ENCODE measurements at places on chromosomes 1 and 21. TPM values are rescaled to one million over a fixed set of nuclear protein-coding genes. Genes with fewer than 3 reads are reported as not detected.

The KCNQ4 gene
- total RNA-seq: not detected

The HMCN1 gene
- total RNA-seq: 5.5 TPM

The FAM131C gene
- total RNA-seq: not detected

The CFAP107 gene
- total RNA-seq: not detected

The CCDC30 gene
- total RNA-seq: 0.15 TPM

The CLCA4 gene
- not detected for total RNA-seq

The SPRR4 gene
- not detected for total RNA-seq

The PODN gene
- total RNA-seq: not detected

The KIF26B gene
- 1.1 TPM for total RNA-seq

The SLC5A3 gene
- total RNA-seq: 11.3 TPM

The KRTAP12-2 gene
- not detected for total RNA-seq

The S100A5 gene
- not detected for total RNA-seq

The HCRTR1 gene
- not detected for total RNA-seq

The ZNF678 gene
- 4.6 TPM for total RNA-seq

The DNAI4 gene
- 15.3 TPM for total RNA-seq

The TAS1R1 gene
- not detected for total RNA-seq

The SLAMF9 gene
- total RNA-seq: not detected
